ENCODE measurements at places on chromosomes 5 and 9. TPM values are rescaled to one million over a fixed set of nuclear protein-coding genes. Genes with fewer than 3 reads are reported as not detected.

The IFNA2 gene
- not detected for total RNA-seq

The GHR gene
- not detected for total RNA-seq

The MLANA gene
- not detected for total RNA-seq

The C9orf153 gene
- total RNA-seq: 0.46 TPM

The CTSL gene
- 806 TPM for total RNA-seq

Data from A549 treated with CORT108297 at 1 μM for 4 hours (cell line).